Left lung (tissue), 14 donors: ENCODE measurements at places on chromosomes 11 and 22. TPM values are rescaled to one million over a fixed set of nuclear protein-coding genes. Genes with fewer than 3 reads are reported as not detected.

The OR10V1 gene
- total RNA-seq = not detected

The FAM227A gene
- 3.1 TPM for total RNA-seq

The MAP6 gene
- 6.6 TPM for total RNA-seq

The PANX3 gene
- total RNA-seq = not detected

The TSGA10IP gene
- not detected for total RNA-seq

The OR51B4 gene
- not detected for total RNA-seq

The TTLL1 gene
- 5.3 TPM for total RNA-seq

The NPAT gene
- total RNA-seq = 14.2 TPM

DNA sequence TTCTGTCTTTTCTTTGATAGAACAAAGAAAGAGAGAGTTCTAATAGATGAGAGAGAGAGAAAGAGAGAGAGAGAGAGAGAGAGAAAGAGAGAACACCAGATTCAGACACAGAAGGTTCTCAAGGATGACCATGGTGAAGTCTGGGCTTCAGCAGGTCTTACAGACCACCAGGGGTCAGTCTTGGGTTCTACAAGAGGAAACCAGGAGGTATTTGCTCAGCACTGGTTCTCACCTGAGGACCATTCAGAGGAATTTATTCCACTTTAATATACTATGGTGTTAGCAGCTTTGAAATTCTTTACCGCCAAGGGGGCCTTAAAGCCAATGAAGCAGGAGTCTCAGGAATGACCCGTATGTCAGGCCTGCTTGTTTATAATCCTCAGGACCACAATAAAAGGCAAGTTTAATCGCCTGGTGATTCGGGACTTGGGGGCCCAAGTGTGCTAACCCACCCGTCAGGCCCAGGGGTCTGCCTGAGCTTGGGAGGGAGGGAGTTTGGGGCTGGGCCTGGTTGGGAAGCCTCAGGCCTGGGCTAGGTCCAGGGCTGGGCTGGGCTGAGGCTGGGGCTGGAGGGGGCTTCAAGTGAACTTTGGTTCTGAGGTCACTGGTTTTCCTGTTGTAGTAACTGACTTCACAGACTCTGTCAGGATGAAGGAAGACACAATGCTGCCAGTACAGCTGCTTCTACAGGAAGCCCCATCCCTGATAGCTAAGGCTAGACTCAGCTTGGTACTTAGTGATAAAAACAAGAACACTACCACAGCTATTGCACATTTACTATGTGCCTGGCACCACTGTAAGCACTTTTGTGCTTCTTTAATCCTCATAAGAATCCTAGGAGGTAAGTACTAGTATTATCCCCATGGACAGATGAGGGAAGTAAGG is 179.2 kb upstream of the ZBED5 start:
- DNase-seq = peak; percentile 80

GRCh38 chr11:119810478-119811232 is 81.7 kb upstream of the NECTIN1 start:
- no peak for DNase-seq

DNA sequence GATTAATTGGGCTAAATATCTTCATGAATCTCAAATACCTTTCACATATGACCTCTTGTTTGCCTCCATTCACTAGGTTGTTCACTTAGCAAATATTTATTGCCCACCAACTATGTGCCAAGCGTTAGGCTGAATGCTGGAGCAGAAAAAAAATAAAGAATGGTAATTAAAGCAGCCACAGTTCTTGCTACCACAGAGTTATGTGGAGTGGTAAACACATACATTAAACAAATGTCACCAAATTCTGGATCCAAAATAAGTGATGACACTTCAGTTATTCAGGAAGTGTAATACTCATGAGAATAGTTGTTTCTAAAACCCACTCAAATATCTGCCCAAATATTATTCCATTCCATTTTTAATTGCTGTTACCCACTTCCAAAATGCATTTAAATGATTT is 128.4 kb downstream of the GRIA4 start:
- no peak for DNase-seq

- DNase-seq = no peak
Measured at GRCh38 chr11:87097582-87097981, 59.8 kb downstream of the TMEM135 start.

- DNase-seq = no peak
Measured at GRCh38 chr11:35420371-35420770, 1.0 kb upstream of the SLC1A2 start.

- DNase-seq = peak; percentile 53
Measured at GRCh38 chr11:111303461-111303860, 5.1 kb downstream of the POU2AF3 start.

- no peak for DNase-seq
Measured at GRCh38 chr11:56876621-56877275, 112.0 kb upstream of the OR5AK2 start.

DNA sequence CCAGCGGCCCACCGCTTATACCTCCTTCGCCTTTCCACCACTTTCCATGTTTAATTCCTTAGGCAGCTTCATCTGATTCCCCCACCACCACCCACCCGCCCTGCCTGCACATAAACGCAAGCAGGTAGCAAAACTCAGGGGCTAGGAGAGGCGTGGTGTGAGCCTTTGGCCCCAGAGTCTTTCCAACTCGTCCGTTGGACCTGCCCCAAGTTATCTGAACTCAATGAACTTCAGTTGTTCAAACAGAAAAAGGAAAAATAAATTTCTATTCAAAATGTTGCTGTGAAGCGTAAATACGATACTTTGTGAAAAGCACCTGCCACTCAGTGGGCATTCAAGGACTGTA is 814 bp upstream of the CDON start:
- DNase-seq = no peak

- no peak for DNase-seq
Measured at GRCh38 chr22:30752771-30753170, 58.1 kb downstream of the OSBP2 start.

GRCh38 chr11:62671236-62671607 is 251 bp upstream of the UQCC3 start:
- no peak for DNase-seq

GRCh38 chr11:119254239-119254638 is 48.1 kb downstream of the CBL start:
- no peak for DNase-seq

- DNase-seq = no peak
Measured at GRCh38 chr11:126544108-126545056, 188.9 kb downstream of the ST3GAL4 start.

GRCh38 chr11:44973632-44974401 is 23.1 kb upstream of the TP53I11 start:
- no peak for DNase-seq

DNA sequence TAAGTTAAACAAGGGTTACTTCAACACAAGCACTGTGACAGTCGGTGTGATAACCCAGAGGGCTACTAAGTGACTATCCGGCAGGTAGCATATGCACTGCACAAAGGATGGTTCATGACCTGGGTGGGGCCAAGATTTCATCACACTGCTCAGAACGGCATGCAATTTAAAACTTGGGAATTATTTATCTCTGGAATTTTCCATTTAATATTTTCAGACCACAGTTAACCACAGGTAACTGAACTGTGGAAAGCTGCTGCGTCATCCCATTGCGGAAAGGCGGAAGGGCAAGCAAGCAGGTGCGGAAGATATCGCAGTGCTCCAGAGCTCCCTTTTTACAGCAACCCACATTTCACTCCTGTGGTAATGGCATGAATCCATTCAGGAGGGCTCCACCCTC is 540.8 kb downstream of the INSC start:
- no peak for DNase-seq

DNA sequence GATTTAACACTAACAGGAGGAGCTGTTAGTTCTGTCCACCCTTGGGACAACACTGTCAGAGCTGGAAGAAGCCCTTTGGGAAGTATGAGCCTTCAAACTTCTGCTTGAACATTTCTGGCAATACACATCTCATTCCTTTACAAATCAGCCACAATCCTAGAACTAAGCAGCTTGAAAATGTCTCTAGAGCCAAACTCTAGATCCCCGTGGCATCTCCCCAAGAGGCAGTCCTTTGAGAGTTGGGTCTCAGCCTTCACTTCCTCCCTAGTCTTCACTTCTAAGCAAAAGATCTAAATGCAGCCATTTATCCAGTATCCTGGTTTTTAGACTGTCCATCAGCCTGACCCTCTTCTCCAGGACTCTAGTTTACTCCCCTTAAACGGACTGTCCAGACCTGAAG is 26.9 kb downstream of the ARFGAP2 start:
- no peak for DNase-seq

DNA sequence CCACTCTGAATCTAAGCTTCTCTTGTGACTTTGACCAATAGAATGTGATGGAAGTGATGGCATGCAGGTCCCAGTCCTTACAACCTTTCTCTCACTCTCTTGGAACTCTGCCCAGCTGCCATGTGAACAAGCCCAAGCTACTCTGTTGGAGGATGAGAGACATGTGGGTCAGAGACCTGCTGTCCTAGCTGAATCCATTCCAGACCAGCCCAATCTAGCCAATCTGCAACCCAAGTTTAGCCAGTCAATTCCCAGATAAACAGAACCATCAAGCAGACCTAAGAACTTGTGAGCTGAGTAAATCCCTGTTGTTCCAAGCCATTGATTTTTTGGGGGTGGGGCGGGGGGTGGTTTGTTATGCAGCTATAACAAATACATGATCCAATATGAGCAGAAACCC is 69.2 kb upstream of the GRK3 start:
- no peak for DNase-seq

- no peak for DNase-seq
Measured at GRCh38 chr22:36196254-36197064, 5.2 kb downstream of the APOL4 start.

DNA sequence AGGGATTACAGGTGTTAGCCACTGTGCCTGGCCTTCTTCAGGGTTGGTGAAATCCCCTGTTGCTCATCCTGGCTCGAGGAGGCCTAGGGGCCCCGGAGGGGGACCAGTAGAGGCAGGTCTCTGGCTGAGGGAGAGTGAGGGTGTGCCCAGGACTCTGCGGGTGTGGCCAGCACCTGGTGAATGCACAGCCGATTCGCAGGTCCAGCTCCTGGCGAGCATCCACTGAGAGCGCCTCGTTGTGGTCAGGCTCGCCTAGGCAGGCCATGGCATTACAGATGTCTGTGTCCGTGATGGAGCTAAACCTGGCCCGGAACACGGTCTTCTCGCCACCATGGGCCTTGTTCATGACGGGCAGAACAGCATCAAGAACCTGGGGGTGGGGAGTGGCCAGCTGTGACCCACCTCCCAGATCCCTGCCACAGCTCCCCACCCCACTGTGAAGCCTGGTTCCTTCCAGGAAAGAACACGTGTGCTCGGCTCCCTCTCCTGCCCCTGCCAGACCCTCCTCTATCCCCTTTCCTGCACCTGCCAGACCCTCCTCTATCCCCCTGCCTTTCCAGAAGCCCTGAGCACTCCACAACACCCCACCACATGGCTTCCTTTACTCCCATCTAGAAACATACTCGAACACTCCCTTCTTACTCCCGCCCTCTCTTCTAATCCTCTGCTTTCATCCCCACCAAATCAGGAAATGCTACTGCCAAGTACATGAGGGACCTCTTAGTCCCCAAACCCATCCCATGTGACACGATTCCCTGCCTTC is 12.4 kb downstream of the TOP3B start:
- no peak for DNase-seq

- DNase-seq = no peak
Measured at GRCh38 chr11:91998481-91998880, 226.1 kb upstream of the FAT3 start.

DNA sequence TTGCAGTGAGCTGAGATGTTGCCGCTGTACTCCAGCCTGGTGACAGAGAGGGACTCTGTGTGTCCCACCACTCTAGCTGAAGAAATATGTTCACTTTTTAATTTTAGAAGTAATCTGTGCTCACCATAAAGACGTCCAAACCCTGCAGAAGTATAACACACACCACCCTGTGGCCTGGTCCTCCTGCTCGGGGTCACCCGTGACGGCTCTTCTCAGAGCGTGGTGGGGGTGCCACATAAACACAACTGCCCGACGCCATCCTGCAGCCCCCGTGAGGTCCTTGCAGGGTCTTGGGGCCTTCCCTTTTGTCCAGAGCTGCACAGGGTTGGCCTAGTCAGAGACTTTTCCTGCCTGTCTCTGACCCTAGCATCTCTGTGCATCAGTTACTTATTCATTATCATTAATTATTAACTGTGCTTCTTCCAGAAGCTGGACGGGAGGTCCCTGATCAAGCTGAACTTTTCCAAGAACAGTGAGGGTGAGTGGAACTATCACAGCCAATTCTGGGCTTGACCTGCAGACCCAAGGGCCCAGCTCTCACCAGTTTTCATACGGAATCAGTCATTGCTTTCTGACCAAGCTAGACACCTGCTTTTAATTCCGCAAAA is 8.9 kb downstream of the PPIL2 start:
- DNase-seq = no peak

- no peak for DNase-seq
Measured at GRCh38 chr11:6652182-6652581, 3.4 kb downstream of the DCHS1 start.

GRCh38 chr22:46726986-46727317 is 11.1 kb downstream of the CERK start:
- DNase-seq = no peak

DNA sequence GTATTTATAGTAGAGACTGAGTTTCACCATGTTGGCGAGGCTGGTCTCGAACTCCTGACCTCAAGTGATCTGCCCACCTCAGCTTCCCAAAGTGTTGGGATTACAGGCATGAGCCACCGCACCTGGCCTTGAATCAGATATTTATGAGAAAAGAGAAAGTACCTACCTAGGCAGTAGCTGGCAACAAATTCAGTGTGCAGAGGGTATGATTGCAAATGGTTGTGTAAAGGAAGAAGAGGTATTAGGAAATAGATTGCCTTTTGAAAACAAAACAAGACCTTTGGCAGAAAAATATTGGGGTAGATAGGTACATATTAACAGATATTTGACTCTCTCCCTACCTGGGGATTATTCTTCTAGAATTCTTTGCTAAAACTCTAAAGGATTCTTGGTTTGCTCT is 38.5 kb upstream of the LIN7C start:
- no peak for DNase-seq

DNA sequence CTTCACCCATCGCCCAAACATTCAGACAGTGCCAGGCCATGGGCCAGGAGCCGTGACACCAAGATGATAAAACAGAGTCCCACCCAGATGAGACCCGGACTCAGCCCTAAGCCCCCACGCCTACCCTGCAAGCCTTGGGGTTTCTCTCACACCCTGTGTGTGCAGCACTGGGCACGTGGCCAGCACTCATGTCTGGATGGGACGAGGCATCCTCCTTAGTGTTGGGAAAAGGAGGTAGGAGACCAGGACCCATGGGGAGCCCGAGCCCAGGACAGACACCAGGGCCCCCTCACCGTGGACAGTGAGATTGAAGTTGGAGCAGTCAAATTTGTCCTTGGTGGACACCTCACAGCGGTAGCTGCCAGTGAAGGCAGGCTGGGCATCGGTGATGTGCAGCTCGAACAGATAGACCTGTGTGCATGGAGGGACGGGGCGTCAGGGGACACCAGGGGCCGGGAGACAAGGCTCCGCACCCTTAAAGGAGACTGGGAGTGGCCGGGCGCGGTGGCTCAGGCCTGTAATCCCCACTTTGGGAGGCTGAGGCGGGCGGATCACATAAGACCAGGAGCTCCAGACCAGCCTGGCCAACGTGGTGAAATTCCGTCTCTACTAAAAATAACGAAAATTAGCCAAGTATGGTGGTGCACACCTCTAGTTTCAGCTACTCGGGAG is 4.2 kb downstream of the MYBPC3 start:
- DNase-seq = no peak
